HCT116 (cell line): ENCODE measurements at places on chromosomes 7 and 10. TPM values are rescaled to one million over a fixed set of nuclear protein-coding genes. Genes with fewer than 3 reads are reported as not detected.

DNA sequence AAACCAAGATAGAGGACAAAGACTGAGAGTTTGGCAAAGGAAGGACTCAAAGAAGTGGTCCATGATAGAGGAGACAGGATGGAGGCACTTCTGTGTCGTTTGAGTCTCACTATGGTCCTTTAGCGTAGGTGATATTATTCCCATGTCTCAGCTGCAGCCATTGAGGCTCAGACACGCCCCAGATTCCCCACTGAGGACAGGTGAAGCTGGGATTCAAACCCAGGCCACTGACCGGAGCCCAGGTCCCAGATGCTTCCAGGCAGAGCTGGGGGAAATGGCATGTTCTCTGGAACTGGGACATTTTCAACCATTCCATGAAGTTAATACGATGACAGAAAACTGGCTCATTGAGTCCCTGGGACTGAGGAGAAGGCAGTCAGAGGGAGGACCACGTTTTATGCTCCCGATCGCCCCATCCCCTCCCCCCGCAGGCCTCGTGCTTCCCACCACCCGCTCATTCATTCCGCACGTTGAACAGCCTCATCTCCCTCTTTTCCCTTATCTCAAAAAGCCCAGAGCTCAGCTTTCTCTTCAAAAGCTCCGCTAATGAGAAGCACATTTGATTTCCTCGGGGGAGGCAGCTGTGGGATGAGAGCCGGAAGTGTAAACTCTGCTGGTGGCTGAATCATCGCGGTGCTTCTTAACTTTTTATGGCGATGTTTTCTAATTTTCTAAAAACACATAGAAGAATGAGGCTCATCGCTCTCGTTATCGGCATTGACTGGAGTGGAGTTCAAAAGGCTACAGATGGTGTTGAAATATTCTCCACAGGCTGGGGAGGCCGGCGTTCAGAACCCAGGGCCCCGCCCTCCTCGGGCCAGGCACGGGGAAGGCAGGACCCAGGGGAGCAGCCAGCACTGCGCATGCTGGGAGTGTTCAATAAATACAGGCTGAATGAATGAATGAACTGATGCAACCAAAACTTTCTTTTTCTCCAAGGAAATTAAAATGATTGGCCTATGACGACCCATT lies 64.0 kb downstream of the OAT start:
- H3K4me3 ChIP-seq: peak overlapping the region; percentile 34
- H3K27me3 ChIP-seq: no peaks in the 10 kb centered on the region
- DNase-seq: peak; percentile 59
- H3K4me1 ChIP-seq: peaks cover 26% of the 10 kb centered on the region
- peak overlapping the region; percentile 33 for H3K27ac ChIP-seq

GRCh38 chr10:130711072-130711471 lies 574.9 kb downstream of the GLRX3 start:
- H3K4me1 ChIP-seq: no peaks in the 10 kb centered on the region
- H3K36me3 ChIP-seq: no peaks in the 10 kb centered on the region
- no peaks in the 10 kb centered on the region for H3K27me3 ChIP-seq
- H3K4me3 ChIP-seq: no peak overlapping the region
- no peak for DNase-seq
- H3K27ac ChIP-seq: no peak overlapping the region

DNA sequence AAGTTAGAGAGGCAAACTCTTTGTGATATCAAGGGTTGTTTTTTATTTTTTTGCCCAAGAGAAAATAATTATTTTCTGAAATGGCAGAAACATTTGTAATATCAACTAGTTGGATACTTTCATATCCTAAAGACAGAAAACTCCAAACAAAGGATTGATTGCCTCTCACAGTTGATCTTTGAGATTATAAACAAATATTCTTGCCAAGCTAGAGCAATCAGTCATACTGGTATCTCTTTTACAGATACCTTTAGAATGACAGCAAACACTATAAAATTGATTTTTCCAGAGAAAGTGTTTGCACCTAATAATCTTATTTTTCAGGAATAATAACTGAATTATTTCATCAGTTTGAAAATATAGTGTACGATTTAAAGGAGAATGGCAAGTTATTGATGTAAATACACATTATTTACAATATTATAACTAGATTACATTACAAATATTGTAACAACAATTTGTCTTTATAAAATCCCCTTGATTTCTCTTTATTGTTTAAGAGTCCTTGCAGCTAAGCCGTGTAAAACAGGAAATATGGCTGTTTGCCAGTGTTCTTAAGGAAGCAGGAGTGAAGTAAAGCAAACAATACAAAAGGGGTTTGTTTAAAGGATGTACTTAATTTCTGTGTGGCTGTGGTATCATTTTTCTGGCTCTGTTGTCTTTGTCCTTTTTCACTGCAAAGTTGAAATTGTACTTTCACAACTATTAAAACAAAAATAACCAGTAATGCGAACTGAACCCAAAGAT lies 58.4 kb downstream of the MAPK8 start:
- H3K27ac ChIP-seq: no peak overlapping the region
- peaks cover 2% of the 10 kb centered on the region; the same call in 1 of the 2 replicates for H3K4me1 ChIP-seq
- no peaks in the 10 kb centered on the region for H3K36me3 ChIP-seq
- no peak overlapping the region for H3K4me3 ChIP-seq
- no peaks in the 10 kb centered on the region for H3K27me3 ChIP-seq
- DNase-seq: no peak

Gene AMPH
- not detected for total RNA-seq

Gene ATRNL1
- total RNA-seq: 1.3 TPM
